ENCODE measurements at places on chromosomes 2 and 18. TPM values are rescaled to one million over a fixed set of nuclear protein-coding genes. Genes with fewer than 3 reads are reported as not detected.

Gene POTEI
- 0.07 TPM for total RNA-seq

Gene EIF2AK3
- total RNA-seq: 20.8 TPM

GRCh38 chr2:100819370-100820272, at the start of gene NPAS2:
Gene NPAS2 (plus strand): TSS chr2:100820139. CDS start chr2:100904755, 84,616 bp downstream.
- DNase-seq: peak; percentile 29

GRCh38 chr2:71157124-71157793, 26.8 kb downstream of the MPHOSPH10 start:
- DNase-seq: no peak

Gene ECEL1
- not detected for total RNA-seq

DNA sequence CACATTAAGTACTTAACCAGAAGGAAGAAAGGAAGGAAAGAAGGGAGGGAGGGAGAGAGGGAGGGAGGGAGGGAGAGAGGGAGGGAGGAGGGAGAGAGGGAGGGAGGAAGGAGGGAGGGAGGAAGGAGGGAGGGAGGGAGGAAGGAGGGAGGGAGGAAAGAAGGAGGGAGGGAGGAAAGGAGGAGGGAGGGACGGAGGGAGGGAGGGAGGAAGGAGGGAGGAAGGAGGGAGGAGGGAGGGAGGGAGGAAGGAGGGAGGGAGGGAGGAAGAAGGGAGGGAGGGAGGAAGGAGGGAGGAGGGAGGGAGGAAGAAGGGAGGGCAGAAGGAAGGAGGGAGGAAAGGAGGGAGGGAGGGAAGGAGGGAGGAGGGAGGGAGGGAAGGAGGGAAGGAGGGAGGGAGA, 363.3 kb downstream of the MBD2 start:
- DNase-seq: no peak

All from pulmonary artery endothelial cell (primary cell).